Stimulated activated CD4-positive, alpha-beta T cell treated with anti-CD3 and anti-CD28 coated beads, Interleukin-1b, Interleukin-23, amount 100 ng/mL, for 1 hour (primary cell): ENCODE measurements at places on chromosomes 1 and 21.

DNA sequence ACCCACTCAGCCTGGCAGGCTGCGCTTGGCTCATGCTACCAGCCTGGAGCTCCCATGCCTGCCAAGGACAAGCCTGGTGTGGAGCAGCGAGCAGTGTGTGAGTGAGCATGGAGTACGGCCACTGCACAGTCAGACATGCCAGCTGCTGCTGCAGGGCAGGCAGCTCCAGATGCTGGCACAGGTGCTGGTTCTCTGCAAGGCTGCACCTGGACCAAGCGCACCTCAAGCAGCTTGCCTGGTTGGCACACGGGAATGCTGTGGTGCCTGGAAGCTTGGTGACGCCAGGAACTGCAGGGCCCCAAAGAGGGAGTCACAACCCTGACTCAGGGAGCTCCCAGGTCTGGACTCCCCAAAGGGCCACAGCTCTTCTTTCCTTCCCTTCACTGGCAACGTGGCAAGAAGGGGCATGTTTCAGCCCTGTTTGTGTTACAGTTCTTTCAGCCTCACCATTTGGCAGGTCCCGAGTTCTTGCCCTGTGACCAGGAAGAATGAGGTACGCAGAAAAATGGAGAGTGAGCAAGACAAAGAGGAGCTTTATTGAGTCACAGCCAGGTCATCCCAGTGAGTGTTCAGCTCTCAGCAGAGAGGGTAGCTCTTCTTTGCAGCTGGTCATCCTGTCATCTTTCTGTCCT lies 26.1 kb downstream of the ACOT7 start:
- no peak for DNase-seq

DNA sequence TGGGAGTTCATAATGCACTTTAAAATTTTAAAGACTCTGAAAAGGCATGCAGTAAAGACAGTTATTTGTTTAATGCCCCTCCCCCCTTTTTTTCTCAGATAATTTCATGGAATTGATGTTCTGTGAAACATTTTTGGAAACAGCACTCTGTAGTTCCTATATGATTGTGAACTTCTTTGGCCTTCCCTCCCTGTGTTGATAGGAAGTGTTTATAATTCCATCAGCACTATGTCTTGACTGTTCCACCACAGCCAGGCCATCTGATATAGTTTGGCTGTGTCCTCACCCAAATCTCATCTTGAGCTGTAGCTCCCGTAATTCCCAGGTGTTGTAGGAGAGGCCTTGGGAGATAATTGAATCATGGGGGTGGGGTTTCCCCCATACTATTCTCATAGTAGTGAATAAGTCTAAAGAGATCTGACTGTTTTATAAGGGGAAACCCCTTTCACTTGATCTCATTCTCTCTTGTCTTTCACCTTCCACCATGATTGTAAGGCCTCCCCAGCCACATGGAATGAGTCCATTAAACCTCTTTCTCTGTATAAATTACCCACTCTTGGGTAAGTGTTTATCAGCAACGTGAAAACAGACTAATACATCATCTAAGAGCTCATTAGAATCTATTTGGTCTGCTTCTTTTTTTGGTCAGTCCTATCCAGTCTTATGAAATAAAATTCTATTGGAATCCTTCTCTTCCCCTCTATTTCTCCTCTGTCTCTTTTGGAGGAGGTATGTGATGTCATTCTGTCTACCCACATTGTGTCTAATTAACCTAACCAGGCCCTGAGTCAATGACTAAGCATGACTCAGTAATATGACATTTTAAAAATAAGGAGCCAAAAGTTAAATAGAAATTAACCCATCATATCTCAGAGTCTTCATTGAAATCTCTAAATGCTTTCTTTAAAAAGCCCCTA lies 8.9 kb downstream of the CCDC185 start:
- DNase-seq: no peak

DNA sequence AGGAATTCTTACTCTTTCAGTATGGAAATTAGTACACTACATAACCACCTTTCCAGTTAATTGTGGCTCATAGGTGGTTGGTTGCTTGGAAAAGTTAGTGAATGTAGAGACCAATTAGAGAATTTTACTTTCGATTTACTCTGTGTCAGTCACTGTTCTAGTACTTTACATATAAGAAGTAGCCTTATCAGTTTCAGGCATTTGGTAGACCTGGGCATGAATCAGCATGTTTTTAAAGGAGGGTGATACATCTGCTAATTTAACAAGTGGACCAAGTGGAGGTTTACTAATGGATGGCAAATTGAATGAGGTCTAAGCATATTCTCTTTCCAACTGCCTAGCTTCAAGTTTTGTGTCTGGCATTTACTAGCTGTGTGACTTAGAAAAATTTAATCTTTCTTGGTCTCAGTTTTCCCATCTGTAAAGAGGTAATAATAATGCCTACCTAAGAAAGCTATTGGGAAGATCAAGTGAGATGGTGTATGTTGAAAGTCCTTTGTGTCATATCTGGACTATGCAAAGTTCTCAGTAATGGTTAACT lies 1158.6 kb downstream of the PLA2G4A start:
- DNase-seq: no peak

- no peak for DNase-seq
Observed at GRCh38 chr21:25934771-25935224, 200.0 kb downstream of the GABPA start.

DNA sequence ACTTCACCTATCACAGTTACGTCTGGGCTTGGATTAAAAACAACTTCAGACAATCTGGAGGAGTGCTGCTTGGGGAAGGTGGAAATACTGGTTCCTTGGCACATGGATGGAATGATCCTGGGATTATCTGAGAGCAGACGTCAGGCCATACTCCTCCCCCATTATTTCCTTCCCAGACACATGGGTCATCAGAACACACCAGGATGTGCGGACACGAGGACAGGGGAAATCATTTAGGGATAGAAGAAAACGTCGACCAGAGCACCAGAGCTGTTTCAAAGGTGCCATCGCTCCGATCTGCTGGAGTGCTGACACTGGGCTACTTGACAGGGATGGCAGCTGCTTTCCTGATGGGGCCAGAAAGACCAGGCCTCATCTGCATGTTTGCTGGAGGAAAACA lies 31.8 kb upstream of the ANGPTL7 start:
- no peak for DNase-seq

GRCh38 chr1:160570840-160571239 lies 8.5 kb downstream of the CD84 start:
- no peak for DNase-seq

DNA sequence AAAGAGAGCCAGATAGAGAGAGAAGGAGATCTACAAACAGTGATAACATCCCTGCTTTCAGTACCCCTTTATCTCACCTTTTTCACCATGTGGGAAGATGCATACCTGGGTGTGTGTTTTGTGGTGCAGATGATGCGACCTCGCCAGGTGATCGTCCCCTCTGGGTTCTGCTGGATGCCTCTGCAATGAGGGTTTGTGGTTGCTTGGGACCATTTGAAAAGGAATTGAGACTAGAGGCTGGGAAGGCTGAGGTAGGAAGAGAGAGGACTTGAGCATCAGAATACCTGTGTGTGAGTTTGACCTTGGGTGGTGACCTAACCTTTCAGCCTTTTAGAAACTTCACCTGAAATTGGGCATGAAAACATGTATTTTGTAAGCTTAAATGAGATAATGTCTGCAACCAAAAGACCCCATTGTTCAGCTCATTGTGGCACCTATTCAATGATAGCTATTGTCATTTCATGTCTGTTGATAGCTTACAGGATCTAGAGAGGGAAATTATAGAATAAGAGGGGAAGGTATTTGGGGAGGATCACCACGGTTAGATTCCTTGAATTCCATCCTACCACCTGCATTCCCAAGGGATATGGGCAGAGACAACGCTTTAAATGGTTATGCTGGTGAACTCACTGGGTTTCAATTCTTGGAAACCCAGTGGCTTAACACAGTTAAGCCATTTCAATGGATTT lies 125.7 kb downstream of the IGSF21 start:
- DNase-seq: no peak

GRCh38 chr1:228207851-228208821 lies at the start of gene OBSCN:
OBSCN (plus strand) TSS chr1:228208044; CDS start chr1:228211784, 3,740 bp downstream.
- no peak for DNase-seq

DNA sequence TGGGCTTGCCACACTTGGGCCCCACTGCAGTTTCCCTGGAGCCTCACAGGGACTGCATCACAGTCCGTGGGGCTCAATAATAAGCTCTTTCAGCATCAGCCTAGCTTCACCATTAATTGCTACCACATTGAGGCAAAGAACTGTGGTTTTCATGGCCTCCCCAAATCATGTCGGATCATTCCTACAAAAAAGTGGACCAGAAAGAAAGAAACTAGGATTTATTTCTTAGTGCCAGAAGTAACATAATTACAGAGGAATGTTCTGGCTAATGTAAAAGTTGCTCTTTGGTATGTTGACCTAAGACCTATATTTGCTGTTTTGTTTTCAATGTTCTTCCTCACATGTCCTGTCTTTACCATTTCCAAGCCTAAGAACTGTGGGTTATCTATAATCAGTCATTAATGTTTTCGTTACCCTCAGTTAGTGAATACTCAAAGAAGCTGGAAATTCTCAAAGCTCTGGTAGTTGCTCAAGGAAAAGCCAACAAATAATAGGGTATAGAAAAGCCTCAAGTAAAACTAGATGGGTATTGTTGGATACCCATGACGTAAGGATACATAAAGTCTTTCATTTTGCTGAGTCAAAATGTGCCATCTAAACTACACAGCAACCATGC lies 173.9 kb downstream of the LTN1 start:
- DNase-seq: no peak

DNA sequence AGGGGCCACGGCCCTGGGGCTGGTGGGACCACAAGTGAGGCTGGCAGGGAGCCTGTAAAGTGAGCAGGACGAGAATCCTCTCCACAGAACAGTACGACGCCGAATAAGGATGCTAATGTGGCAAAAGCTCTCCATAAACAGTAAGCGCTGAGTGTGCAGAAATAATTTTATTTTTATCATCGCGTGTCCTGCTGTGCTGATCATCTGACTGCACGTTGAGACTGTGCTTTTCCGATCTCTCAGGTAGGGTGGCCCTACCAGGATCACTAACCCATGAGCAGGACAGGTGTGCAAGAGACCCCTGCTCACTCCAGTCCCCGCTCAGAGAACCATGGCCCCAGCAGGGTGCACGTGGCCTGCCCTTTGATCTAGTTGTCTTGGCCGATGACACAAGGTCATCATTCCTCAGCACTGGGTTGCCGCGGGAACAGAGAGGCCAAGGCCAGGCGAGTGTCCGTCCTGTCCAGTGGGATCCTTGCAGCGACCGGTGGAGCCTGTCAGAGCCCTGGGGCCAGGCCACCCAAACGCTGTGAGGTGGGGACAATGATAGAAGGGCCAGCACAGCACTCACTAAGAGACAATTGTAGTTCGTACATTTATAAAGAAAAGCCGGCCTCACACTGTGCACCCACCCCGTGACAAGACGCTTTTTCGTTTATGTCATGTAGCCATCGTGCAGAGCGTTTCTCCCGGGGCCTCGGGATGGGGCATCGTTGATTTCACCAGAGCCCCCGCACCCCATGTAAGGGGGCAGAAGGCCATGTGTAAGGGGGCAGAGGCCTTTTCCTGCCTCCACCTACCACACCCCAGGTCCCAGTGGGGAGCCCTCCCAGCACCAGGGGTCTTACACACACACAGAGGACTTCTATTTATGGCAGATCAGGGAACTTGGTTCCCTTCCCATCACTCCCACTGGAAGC lies 52.7 kb upstream of the ADARB1 start:
- DNase-seq: no peak

GRCh38 chr1:235990330-235990795 lies 74.5 kb downstream of the NID1 start:
- no peak for DNase-seq

DNA sequence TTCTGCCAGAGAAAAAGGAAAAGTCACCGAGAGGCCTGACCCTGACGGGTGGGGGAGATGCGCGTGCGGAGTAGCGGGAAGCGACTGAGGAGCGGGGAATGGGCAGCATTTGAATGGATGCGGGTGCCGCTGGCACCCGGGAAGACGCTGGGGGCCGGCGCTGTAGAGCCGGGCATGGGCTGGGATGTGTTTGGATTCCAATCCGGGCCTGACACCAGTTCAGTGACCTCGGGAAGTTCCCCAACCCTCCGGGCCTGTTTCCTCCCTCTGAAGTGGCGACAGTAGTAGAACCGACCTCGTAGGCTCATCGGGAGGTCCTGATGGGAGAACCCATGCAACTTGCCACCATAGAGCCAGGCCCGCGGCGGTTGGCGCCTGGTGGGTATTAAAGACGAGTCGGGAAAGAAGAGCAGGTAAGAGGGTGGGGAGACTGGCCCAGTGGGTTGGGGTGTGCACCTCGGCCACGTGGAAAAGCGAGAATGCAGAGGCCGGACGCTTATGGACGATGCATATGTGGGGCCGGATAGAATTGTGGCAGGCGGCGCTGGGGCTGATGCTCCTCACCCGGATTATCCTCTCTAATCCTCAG lies 642 bp upstream of the SLC16A1 start:
- DNase-seq: no peak

- no peak for DNase-seq
Observed at GRCh38 chr1:179231923-179232322, 2.4 kb upstream of the ABL2 start.

DNA sequence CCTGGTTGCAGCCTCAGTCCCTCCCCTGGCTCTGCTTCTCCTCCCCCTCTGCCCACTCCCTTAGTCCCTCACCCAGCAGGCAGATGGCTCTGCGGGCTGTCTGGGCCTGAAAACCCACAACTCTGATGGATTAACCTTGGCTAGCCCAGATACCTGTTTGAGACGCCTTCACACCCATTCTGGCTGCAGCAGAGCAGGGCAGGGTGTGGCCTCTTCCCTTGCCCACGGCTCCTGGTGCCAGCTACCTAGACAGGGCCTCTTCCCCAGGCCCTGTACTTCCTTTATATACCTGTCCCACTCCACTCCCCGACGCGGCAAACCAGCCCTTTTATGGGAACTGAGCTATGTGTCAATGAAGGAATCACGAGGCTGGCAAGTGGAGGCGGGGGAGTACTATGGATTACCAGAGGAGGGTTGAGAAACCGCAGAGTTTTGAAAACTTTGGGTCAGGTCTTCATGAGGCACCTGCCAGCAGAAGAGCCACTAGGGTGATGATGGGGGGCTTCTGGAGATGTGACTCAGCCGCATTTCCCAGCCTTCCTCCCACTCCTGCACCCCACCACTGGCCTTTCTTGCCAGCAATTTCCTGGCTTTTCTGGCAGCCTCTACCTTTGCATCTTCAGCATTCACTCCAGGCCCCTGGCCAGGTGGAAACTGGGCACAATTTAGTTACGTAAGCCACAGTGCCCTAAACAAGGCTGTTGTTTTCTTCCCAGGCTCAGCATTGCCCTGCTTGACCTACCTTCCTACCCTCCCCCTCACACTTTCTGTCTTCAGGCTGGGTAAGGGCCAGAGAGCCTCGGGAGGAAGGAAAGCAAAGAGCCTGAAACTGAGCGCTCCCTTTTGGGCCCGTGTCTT lies at the start of gene CHI3L1:
Gene CHI3L1, minus strand, starts transcription at position 259 of the 858 bp plus-strand sequence. Its CDS starts 81 bp downstream, at position 178.
- no peak for DNase-seq

DNA sequence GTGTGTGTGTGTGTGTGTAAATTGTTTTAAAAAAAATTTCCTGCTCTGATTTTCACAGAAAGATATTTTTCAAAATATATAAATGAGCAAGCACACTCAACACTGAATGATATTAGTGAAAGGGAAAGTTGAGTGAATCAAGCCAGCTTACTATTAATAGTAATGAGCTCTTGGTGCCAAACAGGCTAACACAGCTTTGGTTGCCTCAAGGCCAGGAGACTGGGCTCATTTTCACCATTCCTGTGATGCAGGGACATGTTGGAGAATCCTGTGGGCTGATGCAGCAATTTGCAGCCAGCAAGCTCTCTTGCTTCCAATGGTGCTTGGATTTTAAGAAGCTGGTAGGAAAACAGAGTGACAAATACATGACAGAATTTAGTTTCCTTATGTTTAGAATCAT lies 30.2 kb downstream of the PLA2G4A start:
- DNase-seq: no peak
